Cortex of kidney (tissue), 1 donor: ENCODE measurements at places on chromosomes 11 and 22.

- DNase-seq = no peak
These were observed 46.4 kb upstream of the FTH1 start for GRCh38 chr11:62013537-62014476.

- DNase-seq = no peak
These were observed at the start of gene SLC43A1 for GRCh38 chr11:57515332-57516060. Gene SLC43A1 (minus strand): TSS chr11:57515702. CDS start chr11:57514111, 1,591 bp downstream.

- no peak for DNase-seq
These were observed 679.9 kb upstream of the CCDC179 start for GRCh38 chr11:23540101-23540561.

GRCh38 chr11:16280256-16280682 is 76.1 kb downstream of the SOX6 start:
- no peak for DNase-seq

DNA sequence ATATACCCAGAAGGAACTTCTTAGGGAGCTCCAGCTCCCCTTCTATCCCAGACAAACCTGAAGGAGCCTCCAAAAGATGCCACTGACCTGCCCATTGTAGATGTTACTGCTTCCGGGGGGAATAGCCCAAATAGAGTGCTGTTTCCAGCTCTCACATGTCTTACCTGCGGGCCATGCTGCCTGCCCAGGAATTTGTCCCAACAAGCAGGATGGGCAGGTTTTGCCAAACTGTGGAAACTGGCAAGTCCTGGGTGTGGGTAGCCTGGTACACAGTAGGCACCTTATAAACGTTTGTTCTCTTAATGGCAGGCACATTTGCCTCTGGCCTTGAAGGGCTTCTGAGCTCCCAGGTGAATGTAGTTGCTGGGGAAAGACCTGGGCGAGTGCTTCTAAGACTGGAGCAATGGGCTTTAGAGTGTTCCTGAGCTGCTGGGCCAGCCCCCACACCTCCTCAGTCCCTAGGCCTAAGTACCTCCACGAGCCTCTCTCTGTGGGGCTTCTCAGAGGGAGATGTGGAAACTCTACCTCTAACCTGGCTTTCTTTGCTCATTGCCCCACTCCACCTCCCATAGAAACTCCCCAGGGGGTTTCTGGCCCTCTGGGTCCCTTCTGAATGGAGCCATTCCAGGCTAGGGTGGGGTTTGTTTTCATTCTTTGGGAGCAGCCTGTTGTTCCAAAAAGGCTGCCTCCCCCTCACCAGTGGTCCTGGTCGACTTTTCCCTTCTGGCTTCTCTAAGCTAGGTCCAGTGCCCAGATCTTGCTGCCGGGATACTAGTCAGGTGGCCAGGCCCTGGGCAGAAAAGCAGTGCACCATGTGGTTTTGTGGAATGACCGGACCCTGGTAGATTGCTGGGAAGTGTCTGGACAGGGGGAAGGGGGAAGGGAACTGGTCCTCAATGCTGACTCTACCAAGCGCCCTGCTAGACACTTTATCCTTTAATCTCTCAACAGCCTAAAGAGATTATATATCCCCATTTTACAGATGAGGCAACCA is 37.2 kb downstream of the LIMK2 start:
- DNase-seq = no peak

DNA sequence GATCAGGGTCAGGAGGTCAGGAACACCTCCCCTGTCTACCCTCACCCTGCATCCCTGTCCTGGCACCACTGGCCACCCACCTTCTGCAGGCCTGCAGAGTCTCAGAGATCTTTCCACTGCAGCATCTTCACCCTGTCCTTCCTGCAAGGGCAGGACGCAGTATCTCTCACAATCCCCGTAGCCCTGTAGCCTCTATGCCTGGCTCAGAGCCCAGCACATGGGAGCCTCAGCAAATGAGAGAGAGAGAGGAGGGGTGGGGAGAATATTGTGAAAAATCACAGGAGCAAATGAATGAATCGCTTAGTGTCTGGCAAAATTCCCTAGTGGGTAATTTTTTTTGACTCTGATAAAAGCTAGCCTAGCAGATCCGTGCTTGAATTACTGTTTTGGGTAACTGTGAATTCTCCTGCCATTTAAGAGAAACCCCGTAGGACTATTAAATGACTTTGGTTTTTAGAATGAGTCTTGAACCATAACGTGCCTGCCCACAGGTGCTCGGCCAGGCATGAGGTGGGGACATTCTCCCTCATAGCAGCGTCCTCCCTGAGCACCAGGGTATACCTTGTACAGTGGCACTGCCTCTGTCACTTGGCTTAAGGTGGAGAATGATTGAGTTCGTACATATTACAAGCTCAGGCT is 91.5 kb downstream of the MORC2 start:
- no peak for DNase-seq

GRCh38 chr11:91164452-91164822 is 941.6 kb upstream of the CHORDC1 start:
- DNase-seq = no peak
